Cardiac septum (tissue), 1 donor: ENCODE measurements at places on chromosomes 13 and 19. TPM values are rescaled to one million over a fixed set of nuclear protein-coding genes. Genes with fewer than 3 reads are reported as not detected.

SIGLEC9 gene
- total RNA-seq: 1.4 TPM

GFY gene
- not detected for total RNA-seq

CBY2 gene
- not detected for total RNA-seq

LRRC63 gene
- not detected for total RNA-seq

ZNF714 gene
- 2.6 TPM for total RNA-seq

NTF4 gene
- not detected for total RNA-seq

ZNF565 gene
- total RNA-seq: 4.0 TPM

CAB39L gene
- 9.8 TPM for total RNA-seq

PCID2 gene
- total RNA-seq: 47.8 TPM

ZNF100 gene
- 8.0 TPM for total RNA-seq

SGCG gene
- total RNA-seq: 81.7 TPM

CALR gene
- 412 TPM for total RNA-seq

KLK1 gene
- total RNA-seq: not detected

OR10H1 gene
- not detected for total RNA-seq

ZNF443 gene
- total RNA-seq: 2.0 TPM

ZNF615 gene
- total RNA-seq: 11.8 TPM

SHISA7 gene
- total RNA-seq: not detected

KIR3DL2 gene
- total RNA-seq: not detected

FUT2 gene
- not detected for total RNA-seq

KRTDAP gene
- not detected for total RNA-seq

- DNase-seq: peak; percentile 98
Observed at GRCh38 chr19:32405431-32406160, at the start of gene DPY19L3. Gene DPY19L3, plus strand, starts transcription at chr19:32405770. Its CDS starts 2,484 bp downstream, at chr19:32408254.

DNA sequence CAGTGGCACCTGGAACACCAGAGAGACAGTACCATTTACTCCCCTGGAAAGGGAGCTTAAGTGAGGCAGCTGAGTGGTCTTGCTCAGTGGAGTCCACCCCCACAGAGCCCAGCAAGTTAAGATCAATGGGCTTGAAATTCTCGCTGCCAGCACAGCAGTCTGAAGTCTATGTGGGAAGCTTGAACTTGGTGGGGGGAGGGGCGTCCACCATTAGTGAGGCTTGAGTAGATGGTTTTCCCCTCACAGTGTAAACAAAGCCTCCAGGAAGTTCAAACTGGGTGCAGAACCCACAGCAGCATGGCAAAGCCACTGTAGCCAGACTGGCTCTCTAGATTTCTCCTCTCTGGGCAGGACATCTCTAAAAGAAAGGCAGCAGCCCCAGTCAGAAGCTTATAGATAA lies 30.3 kb upstream of the CEACAM4 start:
- DNase-seq: no peak

- no peak for DNase-seq
Observed at GRCh38 chr13:32032759-32033158, 1.2 kb downstream of the FRY start.

- no peak for DNase-seq
Observed at GRCh38 chr19:876089-876488, 16.6 kb downstream of the CFD start.

GRCh38 chr19:19637523-19638251 lies 5.8 kb downstream of the GMIP start:
- DNase-seq: no peak

DNA sequence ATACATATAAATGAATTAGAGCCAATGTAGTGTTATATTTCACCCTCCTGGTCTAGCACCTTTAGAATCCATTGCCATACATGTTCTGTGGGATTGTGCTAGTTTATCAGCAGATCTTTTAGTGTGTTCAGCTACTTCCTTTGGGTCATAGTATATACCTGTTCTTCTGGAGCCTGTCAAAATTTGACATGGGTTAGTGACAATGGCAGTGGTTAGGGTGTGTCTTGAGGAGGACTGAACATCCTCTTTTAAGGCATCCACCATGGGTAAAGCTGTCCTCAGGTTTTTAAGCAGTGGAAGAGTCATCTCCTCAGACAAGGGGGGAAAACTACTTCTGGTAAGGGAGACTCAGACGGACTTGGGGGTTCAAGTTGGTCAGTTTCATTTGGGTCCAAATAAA lies 29.4 kb downstream of the DNAJC3 start:
- no peak for DNase-seq

- DNase-seq: no peak
Observed at GRCh38 chr13:91406619-91407018, 8.2 kb downstream of the GPC5 start.

DNA sequence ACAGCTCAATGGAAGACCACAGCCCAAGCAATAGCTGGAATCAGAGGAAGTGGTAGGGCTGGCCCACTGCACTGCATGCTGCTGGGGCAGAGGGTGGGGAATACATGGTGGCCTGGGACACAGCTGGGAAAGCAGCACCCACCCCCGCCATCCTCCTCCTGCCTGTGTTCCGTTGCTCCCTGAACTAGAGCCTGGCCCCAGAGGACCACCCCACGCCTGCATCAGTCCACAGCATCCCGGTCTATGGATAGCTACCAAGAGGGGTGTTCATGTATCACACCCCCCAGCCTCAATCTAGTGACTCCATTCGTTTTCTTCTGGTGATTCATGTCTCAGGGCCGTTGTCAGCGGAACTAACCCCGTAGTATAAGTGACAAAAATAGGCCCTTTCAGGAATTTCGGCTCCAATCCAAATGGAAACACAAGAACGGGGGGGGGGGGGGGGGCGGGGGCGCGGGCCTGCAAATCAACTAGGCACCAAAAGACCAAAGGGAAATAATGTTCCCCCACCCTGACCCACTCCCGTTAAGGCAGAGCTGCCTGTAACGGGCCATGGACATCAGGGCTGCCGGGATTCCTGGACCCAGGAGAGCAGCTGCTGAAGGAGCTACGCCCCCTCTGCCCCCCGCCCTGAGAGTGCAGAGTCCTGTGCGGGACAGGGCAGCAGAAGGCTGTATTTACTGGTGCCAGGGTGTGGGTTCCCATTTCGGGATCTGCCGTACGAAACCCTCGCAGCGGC lies 18.9 kb upstream of the EPHX3 start:
- no peak for DNase-seq

GRCh38 chr19:2047449-2048103 lies 3.5 kb downstream of the MKNK2 start:
- no peak for DNase-seq

DNA sequence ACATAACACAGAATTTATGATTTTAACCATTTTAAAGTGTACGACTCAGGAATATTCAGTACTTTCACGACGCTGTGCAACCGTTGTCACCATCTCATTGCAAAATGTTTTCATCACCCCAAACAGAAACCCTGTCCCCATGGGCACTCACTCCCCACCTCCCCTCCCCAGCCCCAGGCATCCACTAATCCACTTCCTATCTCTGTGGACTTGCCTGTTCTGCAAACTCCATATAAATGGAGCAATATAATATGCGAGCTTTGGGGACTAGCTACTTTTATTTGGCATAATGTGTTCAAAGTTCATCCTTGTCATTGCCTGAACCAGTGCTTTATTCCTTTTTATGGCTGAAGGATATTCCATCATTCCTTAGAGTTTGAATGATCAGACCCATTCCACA lies 7.3 kb upstream of the INSR start:
- DNase-seq: no peak

- DNase-seq: no peak
Observed at GRCh38 chr13:71610876-71611275, 256.1 kb downstream of the DACH1 start.

GRCh38 chr19:2949939-2950285 lies 5.1 kb upstream of the ZNF77 start:
- peak; percentile 84 for DNase-seq

DNA sequence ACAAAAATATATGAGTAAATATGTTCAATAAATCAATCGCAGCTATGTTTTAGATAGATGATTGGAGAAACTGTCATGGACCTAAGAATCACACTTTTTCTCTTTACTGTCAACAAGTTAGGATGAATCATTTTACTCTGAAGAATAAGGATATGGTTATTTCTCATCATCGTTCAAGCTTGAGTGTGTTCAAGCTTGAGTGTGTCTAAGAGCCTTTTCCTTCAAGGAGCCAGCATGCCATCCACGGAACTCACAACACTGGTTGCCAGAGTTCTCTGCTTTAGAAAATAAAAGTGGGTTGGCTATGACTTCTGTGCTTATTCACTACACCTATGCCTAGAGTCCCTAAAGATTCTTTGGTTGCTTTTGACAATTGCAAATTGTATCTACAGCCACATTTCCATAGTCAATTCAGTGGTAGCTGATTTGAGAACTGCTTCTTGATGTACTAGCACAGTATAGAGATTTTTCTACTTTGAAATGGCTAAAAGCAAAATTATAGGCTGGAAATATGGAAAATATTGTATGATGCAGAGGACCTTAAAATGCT lies 58.1 kb upstream of the SCEL start:
- DNase-seq: no peak

GRCh38 chr13:67726979-67727378 lies 496.8 kb upstream of the PCDH9 start:
- no peak for DNase-seq

- no peak for DNase-seq
Observed at GRCh38 chr13:22091971-22092300, 421.1 kb downstream of the FGF9 start.

DNA sequence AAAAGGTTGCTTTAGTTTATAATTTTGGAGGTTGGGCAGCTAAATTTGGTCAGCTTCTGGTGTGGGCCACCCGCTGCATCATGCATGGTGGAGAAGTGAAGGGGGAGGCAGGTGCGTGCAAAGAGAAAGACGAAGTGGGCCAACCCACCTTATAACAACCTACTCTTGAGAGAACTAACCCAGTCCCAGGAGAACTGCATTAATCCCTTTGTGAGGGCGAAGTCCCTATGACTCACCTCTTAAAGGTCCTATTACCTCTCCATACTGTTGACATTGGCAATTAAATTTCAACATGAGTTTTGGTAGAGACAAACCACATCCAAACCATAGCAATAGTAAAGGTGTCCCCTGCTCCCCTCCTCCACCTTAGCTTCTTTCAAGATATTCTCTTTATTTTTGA lies 7.7 kb upstream of the FGF9 start:
- no peak for DNase-seq

- DNase-seq: no peak
Observed at GRCh38 chr19:2223959-2224358, 12.2 kb downstream of the PLEKHJ1 start.

GRCh38 chr13:97946951-97947588 lies 6.4 kb upstream of the IPO5 start:
- DNase-seq: no peak

DNA sequence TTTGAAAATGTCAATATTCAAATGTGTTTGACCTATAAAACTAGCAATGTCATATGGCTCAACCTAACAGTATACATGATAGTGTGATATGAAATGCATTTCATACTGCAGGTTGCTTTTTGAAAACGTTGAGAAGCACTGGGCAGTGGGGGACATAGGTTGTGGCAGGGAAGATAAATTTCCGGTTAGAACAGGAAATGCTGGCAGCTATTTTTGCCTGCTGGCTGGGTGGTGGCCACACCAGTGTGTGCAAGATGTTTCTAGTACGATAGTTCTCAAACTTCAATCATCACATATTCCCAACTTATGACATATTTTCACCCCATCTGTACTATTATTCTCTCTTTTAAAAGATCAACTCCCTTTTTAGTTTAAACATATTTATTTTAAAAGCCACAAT lies 17.2 kb downstream of the FXYD5 start:
- no peak for DNase-seq

GRCh38 chr13:66111628-66112027 lies 1118.5 kb downstream of the PCDH9 start:
- DNase-seq: no peak

- DNase-seq: no peak
Observed at GRCh38 chr19:13906521-13906904, 512 bp downstream of the CC2D1A start.

- DNase-seq: no peak
Observed at GRCh38 chr19:755063-755462, 4.2 kb downstream of the MISP start.

- DNase-seq: no peak
Observed at GRCh38 chr13:47846886-47847285, 154.2 kb downstream of the SUCLA2 start.
